ENCODE measurements at places on chromosomes 2 and 18.

GRCh38 chr18:54794823-54795222 lies 33.5 kb upstream of the RAB27B start:
- DNase-seq = no peak

- DNase-seq = no peak
These were observed 262.6 kb downstream of the AGAP1 start for GRCh38 chr2:235756491-235756890.

GRCh38 chr2:203891474-203891873 lies 23.9 kb downstream of the CTLA4 start:
- DNase-seq = no peak

- no peak for DNase-seq
These were observed 2.9 kb upstream of the MRPL44 start for GRCh38 chr2:223954401-223954800.

- DNase-seq = no peak
These were observed 39.5 kb downstream of the BABAM2 start for GRCh38 chr2:27929916-27930486.

DNA sequence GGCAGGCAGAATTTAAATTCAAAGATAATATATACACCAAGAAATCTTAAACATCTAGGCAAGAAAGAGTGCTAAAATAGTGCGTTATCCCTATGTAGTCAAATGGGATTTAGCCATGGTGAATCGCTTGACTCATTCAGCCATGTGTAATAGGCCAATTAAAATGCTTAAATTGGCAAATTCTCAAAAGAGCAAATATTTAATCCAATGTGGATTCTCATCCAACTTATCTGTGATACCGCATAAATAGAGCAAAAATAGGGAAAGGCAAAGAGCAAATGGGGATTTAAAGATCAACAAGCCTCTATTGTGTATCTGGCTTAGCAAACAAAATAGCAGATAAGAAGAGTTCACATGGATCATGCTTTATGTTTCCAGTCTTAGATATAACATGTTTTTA lies 123.2 kb upstream of the RPRM start:
- DNase-seq = no peak

- DNase-seq = no peak
These were observed 428.3 kb downstream of the MBD2 start for GRCh38 chr18:53796040-53796729.

DNA sequence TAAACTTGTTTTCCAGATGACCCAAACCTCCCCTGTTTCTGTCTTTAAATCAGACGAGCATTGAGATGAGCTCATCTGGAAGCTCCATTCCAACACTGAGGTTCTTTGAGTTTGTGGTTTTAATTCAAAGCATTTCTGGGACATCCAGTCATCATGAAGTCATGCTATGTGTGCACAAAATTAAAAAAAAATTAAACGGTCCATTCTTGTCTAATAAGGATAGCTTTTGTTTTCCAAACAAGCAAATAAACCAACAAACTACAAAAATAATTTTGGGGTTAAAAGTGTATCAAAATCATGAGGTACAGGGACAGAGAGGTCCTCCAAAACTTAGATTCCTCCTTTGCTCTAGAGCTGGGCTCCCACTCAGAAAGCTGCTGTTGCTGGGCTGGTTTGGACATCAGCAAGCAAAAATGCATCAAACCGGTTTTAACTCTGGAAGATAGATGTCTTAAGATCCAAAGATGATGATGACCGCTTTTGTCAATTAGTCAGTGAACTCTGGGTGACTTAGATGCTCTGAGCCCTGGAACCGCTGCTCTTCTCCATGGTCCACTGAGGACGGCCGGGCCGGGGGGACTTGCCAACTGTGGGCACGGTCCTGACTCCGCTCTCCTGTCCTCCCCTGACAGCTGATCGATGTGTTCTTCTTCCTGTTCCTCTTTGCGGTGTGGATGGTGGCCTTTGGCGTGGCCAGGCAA lies 65.4 kb downstream of the TRPM8 start:
- DNase-seq = no peak

DNA sequence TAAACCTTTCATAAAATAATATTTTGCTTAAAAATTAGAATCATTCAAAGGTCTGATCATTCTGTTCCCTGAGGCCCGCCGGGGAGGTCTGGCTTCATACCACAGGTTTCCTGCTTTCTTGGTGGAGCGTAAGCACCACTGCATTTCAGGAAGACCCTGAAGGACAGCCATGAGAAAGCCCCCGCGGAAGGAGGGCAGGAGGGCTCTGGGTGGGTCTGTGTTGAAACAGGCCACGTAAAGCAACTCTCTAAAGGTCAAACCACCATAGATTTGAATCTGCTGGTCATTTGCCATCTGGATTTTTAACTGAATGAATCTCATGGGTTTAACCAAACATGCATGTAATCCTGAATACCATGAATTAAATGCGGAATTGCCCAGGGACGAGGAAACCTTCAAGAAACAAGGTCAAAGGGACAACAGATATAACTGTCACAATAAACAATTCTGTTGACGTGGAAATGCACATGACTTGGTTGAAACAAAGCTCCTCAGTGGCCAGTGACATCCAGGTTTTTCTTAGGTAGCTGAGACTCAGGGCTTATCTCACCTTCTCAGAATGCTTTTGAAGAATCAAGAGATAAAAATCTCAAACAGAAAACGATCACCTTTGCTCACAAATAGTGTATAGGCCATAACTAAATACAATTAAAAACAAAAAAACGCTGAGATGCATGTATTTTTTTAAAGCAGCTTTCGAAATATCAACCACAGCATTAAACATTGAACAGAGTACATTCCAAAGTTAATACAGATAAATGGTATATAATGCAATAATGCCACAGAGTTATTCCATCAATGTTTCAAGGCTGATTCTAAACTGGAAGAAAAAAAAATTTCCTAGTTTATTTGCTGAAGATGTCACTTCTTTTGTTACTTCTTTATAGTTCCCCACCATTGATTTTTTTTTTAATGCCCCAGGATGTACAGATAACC lies 193.2 kb downstream of the BCL2 start:
- no peak for DNase-seq
